ENCODE measurements at places on chromosomes 4 and X.

GRCh38 chrX:37786624-37787422 lies 7.0 kb downstream of the CYBB start:
- DNase-seq: no peak

- no peak for DNase-seq
Observed at GRCh38 chr4:140697709-140698560, 58.2 kb downstream of the TBC1D9 start.

DNA sequence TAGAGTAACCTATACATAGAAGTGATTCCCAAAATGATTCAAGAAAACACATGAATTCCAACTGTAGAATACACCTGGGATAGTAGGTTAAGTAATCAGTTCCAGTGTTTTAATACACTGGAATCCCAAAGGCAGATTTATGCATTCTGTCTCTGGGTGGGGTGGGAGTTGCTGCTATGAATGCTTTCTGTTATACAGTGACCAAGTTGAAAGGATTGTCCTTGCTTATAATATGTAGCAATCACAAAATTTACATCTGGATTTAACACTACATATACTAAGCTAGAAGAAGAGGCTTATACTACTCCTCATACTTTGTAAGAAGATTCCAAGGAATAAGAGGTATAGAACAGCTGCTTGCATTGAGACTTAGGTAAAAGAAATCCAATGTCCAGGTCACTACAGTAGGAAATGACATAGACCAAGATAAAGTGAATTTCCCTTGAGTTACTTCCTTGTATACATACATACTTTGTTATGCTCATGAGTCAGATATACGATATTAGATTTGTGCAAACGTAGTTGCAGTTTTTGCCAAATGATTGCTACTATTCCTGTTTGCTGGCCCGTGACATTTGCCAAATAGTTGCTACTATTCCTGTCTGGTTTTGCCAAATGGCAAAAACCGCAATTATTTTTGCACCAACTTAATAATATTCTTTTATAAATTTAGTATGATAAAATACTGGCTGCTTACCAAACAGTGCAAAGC lies 210.5 kb upstream of the DIAPH2 start:
- no peak for DNase-seq

GRCh38 chr4:54274795-54275665 lies 45.9 kb downstream of the PDGFRA start:
- DNase-seq: no peak

GRCh38 chrX:40897718-40898270 lies 162.5 kb upstream of the MED14 start:
- DNase-seq: no peak
